T-helper 17 cell (primary cell): ENCODE measurements at places on chromosomes 7 and 10.

- DNase-seq: no peak
Measured at GRCh38 chr7:78578686-78579085, 780.1 kb downstream of the PHTF2 start.

DNA sequence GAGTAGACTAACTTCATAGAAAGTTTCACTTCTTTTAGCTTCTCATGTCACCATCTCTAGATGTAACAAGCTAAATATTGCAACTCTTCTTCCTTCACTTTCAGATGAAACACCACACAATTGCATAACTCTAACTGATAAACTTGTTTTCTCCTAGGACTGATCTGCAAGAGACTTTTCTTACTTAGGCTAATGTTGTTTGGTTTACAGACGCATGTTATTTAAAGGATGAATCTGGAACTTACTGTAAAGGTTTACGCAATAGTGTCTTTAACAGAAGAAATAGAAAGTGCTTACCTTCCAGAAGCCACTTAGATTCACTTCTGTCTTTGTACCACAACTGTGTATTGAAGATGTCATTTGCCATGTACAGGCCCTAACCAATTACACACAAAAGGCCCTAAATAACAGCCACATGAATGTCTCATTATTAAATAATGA lies 22.1 kb upstream of the ZC3HAV1 start:
- no peak for DNase-seq

DNA sequence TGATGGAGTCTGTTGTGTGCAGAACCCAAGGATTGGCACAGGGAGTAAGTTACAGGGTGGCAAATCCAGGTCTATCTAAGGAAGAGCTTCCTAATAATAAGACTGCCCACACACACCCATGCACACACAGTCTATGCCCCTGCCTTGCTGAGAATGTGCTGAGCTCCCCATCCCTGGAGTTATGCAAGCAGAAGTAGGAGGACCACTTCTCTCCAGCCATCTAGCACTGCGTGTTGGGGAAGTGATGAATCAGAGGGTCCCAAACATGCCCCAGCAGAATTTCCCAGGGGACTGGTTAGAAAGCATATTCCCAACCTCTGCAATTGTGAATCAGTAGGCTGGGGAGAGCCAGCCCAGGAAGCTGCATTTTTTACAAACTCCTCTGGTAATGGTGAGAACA lies 117.2 kb downstream of the CDH23 start:
- DNase-seq: no peak

GRCh38 chr7:50303335-50304128 lies 984 bp upstream of the IKZF1 start:
- DNase-seq: no peak
